Stimulated activated CD4-positive, alpha-beta T cell treated with anti-CD3 and anti-CD28 coated beads, Interleukin-1b, Interleukin-23, amount 100 ng/mL, for 24 hours (primary cell): ENCODE measurements at places on chromosomes 11 and 22.

GRCh38 chr11:57942808-57943207, 80.9 kb upstream of the OR9Q1 start:
- DNase-seq = no peak

DNA sequence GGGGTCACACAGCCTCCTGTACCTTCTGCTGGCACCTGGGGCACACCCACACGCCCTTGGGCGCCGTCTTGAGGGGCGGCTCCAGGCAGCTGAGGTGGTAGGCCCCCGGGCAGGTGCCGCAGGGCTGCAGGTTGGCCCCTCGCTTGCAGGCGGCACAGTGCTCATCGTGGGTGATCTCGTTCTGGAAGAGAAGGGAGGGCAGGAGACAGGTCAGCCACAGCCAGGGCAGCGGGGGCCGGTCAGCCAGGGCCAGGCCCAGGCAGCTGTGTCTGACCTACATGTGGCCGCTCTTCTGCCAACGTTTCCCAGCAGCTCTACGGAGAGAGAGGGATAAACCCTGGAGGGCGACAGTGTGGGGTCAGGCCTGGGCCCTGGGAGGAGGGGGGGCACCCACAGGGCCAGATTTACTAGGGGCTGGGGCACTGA, 121.9 kb downstream of the PHF21B start:
- DNase-seq = no peak

DNA sequence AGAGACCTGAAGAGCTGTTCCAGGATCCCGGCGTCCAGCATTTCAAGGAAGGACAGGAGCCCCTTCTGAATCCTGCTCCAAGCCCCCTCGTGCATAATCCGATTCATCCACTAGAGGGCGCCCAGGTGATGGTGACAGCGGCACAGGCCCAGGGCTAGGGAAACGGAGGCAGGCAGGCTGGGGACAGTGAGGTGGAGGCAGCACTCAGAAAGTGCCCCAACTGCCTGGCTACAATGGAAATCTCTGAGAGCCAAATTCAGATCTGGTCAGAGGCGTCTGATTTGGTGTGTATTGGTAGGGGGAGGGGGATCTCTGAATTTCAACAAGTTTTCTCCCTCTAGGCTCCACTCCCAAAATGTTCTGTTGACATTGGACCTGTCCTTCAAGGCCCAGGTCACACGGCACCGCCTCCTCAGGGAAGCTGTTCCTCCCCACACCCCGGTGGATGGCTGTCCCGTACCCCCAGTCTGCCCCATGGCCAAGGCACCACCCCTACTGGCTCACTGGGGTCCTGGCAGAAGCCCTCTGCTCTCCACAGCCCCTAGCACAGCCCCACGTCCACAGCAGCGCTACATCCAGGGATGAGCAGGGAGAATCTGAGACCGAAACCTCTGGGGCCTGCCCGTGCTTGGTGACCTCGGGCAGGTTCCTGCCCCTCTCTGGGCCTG, 142.9 kb downstream of the CRYBB2 start:
- peak; percentile 64 for DNase-seq

DNA sequence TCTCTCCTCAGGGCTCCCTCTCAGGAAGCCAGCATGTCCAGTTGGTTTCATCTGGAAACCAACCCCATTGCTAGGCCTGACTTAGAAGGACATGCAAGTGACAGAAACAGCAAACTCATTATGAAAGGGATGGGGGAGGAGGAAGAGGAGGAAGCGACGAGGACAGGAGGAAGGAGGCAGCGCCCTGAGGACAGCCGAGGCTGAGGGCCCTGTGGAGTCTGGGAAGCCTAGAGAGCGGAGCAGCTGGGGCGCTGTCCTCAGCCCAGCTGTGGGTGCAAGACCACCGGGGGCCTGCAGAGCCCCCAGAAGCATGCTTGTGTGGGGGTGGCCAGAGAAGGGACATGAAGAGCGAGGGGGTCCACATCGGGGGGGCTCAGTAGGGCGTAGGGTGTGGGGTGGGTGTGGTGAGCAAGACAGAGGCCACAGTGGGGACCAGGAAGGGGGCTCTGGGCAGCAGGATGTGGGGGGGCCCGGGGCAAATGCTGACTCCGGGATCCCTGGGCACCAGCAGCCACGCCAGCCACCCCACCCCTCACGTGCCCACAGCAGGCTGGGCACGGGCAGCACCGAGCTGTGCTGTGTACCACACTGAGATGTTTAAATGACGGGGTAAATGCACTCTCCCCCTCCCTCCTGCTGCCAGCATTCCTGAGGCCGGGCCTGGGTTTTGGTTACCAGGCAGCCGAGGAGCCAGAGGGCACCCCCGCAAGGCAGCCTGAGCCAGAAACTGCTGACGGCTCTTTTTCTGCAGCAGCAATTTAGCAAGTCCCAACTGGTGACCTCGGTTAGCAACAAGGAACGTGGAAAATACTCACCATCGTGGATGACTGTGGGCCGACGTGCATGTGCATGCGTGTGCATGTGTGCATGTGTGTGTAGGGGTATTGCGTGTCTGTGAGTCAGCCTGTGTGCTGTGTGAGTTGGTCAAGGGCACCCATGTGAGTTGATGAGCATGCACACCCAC, 82.7 kb upstream of the LINC01488 start:
- no peak for DNase-seq

- DNase-seq = peak; percentile 41
Measured at GRCh38 chr11:64060861-64061444, 25.2 kb downstream of the FLRT1 start.

- no peak for DNase-seq
Measured at GRCh38 chr11:3736816-3737215, 60.5 kb downstream of the NUP98 start.
